Frontal cortex (tissue), 4 donors: ENCODE measurements at places on chromosomes 11 and 22.

DNA sequence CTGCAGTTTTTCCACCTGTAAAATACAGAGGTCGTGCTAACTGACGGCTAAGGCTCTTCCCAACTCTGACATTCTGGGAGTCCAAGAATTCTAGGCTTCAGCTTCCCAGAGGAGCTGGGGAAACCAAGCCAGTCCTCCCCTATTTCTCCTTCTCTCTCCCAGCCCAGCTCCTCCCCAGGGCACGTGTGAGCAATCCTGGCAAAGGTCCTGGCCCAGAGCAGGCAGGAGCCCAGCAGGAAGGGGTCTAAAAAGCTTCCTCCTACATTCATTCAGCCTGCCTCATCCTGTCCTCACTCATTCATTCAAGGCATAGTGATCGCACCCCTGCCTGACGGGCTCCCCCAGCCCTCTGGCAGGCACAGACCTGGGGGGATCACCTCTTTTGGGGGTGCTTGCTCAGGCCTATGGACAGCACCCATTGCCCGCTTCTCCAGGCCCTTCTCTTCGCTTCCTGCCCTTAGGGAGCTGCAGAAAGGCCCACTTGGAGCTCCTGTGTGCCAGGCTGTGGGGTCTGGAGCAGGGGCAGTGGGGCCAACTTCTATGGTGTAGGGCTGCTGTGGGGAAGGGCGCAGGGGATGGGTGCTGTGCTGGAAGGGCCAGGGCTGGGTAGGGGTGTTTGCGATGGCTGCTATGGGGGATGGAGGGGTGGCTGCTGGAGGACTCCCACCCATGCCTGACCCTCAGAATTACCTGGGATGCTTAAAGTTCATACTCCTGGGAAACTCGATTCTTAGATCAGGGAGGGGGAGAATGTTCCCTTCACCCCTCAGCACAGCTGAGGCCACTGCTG is 9.8 kb downstream of the KCNC1 start:
- DNase-seq = no peak

DNA sequence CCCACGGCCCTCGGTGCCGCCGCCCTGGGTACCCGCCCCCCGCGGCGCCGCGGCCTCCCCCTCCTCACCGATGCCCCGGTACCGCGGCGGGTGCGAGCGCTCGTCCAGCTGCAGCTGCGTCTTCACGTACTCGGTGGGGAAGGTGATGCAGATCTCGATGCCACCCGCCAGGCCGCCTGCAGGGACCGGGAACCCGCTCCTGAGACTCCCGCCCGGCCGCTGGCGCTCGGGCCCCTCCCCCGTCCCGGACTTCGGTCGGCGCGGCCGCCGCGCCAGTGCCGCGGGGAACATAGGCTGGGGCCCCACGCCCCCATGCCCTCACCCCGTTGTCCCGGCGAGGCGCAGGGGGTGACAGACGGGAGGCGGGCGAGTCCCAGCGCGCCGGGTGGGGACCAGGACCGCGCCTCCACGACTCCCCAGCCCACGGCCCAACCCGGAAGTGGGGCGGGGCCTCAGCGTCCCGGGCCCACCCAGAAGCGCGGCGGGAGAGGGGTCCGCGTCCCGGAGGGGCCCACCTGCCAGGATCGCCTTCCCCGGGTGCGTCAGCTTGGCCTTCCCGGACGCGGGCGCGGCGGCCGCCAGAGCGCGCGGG is 375 bp downstream of the SLC25A1 start:
- peak; percentile 61 for DNase-seq

DNA sequence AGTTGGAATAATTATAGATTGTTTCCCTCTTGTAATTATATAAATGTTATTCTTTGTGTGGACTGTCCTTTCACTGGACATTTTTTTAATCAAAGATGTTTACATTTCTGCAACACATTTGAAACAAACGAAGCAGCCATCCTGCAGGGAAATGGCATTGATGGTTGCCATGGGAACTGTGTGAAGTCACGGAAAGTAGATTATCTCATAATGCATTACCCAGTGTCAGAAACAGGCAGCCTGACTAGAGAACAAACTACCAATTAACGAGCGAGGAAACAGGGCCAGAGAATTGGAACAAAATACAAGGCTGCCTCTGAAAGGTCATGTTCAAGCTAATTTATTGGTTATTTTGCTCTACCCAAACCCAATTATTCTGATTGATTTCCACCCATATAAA is 96.9 kb upstream of the LARGE1 start:
- DNase-seq = no peak

GRCh38 chr22:45218976-45219375 is 21.7 kb downstream of the KIAA0930 start:
- DNase-seq = no peak

DNA sequence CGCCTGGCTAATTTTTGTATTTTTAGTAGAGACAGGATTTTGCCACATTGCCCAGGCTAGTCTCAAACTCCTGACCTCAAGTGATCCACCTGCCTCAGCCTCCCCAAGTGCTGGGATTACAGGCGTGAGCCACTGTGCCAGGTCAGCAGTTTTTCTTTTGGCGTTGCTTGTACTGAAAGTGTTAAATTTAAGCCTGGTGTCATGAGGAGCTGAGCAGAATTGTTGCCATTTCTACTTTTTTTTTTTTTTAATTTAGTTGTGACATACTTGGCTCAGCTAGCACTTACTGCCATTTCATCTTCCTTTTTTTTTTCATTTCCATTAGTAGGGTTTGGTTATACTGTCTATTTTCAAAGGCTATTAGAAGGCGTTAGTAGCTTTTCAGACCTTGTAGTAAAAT is 10.7 kb downstream of the TAB1 start:
- no peak for DNase-seq

GRCh38 chr11:117876341-117877119 is at the start of gene FXYD6:
Gene FXYD6, minus strand, starts transcription at chr11:117876658. Its CDS starts 33,882 bp downstream, at chr11:117842776.
- DNase-seq = peak; percentile 66

GRCh38 chr22:30115705-30116104 is 35.4 kb downstream of the HORMAD2 start:
- DNase-seq = no peak

DNA sequence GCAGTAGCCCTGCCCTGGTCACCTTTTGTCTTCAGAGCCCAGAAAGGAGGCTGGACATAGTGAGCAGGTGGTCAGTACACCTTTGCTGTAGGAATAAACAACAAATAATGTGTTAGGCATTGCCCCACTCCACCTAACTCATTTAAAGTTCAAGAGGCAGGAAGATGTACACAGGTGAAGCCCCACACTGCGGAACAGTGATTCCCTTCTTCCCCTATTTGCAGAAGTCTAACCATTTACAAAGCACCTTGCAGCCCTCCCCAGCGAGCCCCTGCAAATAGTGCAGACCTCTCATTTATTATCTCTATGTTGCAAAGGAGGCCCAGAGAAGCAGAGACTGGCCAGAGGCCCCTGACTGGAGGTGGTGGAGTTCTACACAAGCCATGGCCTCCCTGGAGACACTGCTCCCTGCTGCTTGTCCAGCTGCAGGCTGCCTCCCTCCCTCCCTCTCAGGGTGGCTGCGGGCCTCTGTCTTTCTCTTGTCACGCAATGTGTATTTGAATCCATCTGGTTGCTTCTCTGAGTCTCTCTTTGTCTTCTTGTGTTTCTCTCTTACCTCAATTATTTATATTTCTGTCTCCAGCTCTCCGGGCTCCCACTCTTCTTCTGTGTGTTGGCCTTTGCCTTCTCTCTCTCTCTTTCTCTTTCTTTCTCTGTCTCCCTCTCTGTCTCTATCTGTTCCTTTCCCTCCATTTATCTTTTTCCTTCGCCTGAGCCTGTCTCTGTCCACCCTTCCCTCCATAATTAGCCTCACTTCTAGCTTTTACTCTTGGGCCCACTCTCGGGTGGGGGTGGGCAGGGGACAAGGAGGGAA is 59.1 kb upstream of the PRDM11 start:
- DNase-seq = no peak
